ENCODE measurements at places on chromosomes 12 and 14.
A peak's percentile ranks its signal among the peaks of the same experiment; 100 is the strongest.

GRCh38 chr14:58730792-58731464 is 93.2 kb downstream of the DACT1 start:
- DNase-seq, result no peak

- DNase-seq, result no peak
Observed at GRCh38 chr14:76698631-76699030, 62.6 kb upstream of the VASH1 start.

- no peak for DNase-seq
Observed at GRCh38 chr12:93980711-93981110, 167.7 kb upstream of the PLXNC1 start.

DNA sequence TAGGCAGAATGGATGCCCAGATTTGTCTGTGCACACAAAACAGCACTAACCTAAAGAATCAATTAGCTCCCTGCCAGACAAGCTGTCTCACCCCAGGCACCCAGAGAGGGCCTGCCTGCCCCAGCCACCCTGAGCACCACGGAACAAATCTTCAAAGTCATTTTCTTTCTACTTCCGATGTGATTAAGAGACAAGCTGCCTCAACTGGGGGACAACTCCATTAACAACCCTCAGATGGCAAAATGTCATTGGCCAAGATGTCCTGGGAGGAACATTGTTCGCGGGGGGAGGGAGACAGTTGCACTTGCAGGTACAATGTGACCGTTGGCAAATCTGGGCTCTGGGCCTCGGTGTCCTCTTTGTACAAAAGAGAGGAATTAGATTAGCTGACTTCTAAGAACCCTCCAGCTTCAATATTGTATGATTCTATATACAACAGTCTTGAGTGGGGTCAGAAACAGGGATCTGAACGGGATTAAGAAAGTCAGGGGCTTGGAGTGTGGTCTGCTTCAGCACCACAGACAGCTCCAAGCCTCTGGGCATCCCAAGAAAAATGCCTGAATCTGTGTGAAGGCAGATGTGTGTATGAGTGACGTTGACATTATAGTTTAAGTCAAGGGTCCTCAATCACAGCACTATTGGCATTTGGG is 42.8 kb upstream of the CMKLR1 start:
- DNase-seq, result no peak

DNA sequence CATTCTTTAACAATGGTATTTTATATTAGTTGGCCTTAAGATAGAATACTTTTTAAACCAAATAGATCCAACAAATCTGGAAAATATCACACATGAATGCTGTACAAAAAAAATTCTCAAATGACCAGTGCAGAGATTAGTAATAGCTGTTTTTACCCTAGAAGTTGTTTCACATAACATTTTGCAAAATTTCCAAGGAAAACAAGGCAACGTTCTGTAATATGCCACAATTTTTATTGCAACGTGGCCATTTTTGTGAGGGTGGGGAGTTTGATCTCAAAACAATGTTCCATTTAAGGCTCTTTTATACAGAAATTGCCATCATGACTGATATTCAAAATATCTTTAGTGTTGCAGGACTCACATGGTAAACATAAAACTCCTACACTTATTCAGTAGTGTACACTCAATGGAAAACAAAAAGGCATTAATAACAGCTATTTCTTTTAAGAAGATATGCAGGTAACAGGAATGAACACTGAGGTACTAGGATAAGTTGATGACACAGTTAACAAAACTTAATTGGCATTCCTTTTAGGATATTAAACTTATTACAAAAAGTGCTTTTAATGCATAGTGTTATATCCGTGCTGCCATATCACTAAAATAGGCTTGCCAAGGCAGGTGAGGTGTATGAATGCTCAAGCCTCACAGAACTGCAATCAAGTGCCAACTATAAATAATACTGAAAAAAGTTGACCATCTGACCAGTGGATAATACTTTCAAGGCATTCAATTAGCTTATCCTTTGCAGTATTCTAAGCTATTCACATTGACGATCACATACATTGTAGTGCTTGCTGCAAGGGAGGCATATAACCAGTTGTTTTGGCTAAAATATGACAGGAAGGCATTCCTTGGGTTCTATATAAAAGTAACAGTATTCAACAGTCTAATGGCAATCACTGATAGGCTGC is 2.3 kb downstream of the CFL2 start:
- DNase-seq, result no peak

- DNase-seq, result no peak
Observed at GRCh38 chr12:31201382-31201781, 124.6 kb downstream of the SINHCAF start.

GRCh38 chr12:57793920-57794319 is 11.3 kb downstream of the TSFM start:
- no peak for DNase-seq

- no peak for DNase-seq
Observed at GRCh38 chr12:32702473-32702872, 23.4 kb downstream of the DNM1L start.

DNA sequence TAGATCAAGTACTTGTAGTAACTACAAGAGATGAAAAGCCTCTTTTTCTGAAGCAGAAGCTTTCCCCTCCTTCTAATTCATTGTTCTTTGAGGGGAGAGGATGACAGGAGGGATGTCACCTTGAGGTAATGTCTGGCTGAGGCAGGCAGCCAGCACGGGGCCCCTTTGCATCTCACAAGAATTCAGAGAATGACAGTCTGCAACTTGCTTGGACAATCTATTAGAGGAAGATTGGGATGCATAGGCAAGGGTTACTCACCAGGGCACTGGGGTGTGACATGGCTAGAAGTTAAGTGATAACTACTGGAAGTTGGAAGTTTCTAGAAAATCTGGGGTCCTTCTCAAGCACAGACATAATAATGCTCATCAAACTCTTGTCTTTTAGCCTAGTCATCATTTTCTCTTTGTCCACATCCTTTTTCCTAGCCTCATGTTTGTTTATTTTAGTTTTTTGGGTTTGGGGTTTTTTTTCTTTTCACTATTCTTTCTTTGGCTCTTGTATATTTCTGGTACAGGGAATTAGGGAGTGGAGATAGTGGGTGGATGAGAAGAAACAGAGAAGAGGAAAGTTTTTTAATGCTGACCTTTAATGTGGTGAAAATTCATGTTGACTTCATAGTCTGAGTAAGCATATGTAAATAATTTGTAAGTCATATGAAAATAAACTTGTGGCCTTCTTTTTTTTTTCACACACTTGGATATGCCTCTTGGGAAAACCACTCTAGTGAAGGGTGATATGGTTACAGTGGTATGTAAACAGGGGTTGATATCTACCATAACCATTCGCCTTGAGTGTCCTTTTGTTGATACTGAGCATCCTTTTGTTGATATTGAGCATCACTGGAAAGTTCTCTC is 55.1 kb downstream of the TTLL5 start:
- DNase-seq, result peak; percentile 17

DNA sequence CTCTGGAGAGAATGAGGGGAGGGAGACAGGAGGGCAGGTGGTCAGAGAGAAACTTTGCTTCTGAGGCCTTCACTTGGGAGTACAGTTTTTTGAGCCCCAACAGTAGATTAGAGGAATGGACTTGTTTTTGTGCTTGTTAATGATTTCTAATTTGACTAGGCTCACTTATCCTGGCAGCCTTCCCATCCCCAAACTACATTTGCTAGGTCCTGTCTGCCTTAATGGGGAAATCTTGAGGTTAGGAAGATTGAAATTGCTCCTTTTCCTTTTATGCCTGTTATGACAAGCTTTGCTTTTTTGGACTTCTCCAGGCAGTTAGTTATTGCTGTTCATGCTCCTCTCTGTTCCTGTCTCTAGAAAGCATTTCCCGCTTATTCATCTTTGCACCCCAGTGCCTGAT is 37.7 kb downstream of the SYNE2 start:
- no peak for DNase-seq

- DNase-seq, result peak; percentile 26
Observed at GRCh38 chr12:109563291-109564284, 9.7 kb downstream of the MMAB start.
